ENCODE measurements at places on chromosomes 13 and 19. TPM values are rescaled to one million over a fixed set of nuclear protein-coding genes. Genes with fewer than 3 reads are reported as not detected.

DNA sequence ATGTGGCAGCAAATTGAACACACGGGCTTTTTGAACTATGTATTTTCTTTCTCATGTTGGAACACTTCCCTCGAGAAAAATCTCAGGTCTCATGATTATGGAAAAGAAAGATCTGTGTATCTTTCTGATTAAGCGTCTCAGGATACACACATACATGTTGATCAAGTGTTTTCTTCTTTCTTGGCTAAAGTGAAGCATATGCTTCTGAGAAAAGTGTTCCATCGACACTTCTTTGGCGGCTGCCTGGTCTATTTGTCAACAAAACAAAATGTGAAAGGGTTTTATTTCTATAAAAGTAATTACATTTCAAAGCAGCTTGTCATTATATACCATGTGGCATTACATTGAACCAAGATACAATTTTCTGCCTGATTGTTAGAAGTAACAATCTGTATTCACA lies 157.5 kb downstream of the DLEU7 start:
- no peak for DNase-seq

The OR7D2 gene
- total RNA-seq = 0.59 TPM

DNA sequence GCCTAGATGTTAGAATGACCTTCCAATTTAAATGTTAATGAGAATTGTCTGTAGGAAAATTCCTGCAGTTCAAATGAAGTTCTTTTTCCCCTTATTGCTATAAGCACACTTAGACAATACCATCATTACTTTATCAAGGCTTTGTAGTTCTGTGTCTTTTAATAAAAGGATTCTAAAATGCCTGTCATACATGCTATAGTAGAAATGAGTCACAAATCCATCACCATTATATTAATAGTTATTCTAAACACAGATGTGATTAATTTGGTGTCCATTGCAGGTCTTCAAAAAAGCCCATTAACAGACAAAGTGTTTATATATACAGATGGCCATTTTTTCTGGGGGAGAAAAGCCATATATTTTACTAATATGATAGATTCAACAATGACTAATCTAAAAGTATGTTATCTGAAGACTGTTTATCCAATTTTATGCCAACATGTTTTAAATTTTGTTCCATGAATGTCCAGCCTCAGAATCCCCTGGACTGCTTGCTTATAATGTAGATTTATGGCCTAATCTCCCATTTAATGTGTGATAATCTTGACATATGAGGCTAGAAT lies 1678.3 kb upstream of the PCDH20 start:
- DNase-seq = no peak

- DNase-seq = no peak
Observed at GRCh38 chr13:73089213-73089612, 30.4 kb downstream of the KLF5 start.

GRCh38 chr19:7743425-7743841 lies 3.9 kb downstream of the CD209 start:
- no peak for DNase-seq

DNA sequence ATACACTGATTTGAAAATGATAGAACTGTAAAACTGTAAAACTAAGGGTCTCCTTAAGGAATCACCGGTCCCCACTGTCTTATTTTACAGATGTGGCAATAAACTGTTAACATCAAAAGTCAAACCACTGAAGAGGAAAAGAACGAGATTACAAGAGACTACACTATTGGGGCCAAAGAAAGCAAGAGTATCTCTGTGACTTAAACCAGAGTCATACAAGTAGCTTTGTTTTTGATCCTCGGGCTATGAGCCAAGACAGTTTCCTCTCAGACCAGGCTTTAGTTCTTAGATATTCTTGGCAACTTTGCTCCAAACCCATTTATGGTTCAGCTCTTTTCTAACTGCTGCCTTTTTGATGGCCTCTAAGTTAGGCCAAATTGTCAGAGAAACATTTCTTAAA lies 113.8 kb downstream of the TBC1D4 start:
- DNase-seq = no peak

DNA sequence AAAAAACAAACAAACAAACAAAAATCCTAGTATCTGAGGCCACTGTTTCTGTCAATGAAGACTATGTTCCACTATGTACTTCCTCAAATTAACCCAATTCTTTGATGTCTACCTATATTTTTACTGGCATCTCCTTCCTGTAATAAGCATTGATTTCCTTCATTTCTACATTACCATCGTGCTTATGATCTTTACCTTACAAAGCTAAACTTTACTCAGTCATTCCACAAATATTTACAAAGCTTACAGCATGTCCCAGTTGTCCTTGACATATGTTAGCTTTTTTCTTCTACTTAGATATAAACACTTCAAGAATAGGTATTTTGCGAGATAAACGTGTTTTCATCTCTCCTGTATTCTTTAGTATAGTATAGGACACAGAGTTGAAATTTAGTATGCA lies 1090.9 kb downstream of the PCDH9 start:
- no peak for DNase-seq
